NCI-H187 treated with DMSO at 0.1 percent for 48 hours (cell line): ENCODE measurements at places on chromosomes 13 and 19.

- no peak for DNase-seq
Measured at GRCh38 chr13:72545030-72545719, 182.3 kb downstream of the MZT1 start.

DNA sequence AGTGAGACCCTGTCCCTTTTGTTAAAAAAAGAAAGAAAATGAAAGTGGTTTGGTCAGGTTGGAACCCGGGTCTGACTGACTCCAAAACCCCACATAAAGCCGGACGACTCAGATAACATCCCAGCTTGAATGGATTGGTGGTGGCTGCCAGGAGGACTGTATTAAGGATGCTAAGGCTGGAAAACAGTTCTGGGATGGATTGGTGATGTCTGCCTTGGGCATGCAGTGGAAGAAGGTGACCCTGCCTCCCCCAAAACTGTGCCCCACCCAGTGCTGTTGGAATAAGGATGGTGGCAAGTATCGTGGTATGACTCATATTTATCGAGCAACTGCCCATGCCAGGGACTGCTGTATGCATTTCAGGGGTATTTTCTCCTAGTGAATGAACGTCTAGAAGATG is 18.5 kb upstream of the COLGALT1 start:
- DNase-seq, result no peak

- DNase-seq, result no peak
Measured at GRCh38 chr19:38769635-38770211, 3.6 kb downstream of the LGALS7 start.

DNA sequence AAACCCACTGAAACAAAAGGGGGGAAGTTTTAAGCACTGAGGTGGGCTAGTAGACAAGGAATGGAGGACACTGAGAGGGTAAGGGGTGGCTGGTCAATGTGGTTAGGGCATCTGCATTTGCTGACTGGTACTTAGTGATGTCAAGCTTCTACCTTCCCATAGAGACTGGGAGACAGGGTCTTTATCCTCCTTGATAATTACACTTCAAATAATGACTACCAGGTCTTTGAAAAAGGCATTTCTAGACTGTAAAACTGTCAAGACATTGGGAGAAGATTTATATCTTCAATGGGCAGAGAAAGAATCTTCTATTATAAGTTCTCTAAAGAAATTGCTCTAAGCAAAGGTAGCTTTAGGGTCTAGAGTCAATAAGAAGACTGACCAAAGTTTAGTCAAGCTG is 1490.8 kb upstream of the PCDH20 start:
- DNase-seq, result no peak

DNA sequence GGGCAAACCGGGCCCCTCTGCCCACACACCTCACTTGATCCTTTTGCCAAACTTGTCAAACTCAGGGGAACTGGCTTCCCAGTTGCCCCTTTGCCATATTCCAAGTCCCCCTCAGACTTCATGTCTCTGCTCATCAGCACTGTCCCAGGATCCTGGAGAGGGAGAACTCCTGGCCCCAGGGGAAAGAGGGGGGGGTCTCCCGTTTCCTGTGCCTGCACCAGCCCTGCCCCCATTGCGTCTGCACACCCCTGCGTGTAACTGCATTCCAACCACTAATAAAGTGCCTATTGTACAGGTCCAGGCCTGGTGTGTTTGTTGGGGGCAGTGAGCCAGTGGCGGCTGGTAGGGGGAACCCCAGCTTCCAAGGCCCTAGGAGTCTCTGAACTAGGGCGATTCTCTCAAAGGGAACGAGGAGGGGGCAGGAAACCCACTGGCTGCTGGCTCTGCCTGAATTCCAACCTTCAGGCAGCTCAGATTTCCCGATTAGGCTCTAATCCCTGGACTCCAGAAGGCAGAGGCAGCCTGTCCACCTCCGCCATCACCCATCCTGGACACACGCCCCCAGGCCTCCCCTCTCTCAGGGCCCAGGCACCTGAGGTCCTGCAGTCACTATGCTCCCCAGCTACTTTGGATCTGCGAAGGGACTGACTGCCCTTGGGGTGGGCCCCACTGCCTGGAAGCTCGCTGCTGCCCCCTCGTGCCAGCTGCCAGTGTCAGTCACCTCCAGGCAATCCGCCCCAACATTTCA is 9.7 kb upstream of the ILF3 start:
- DNase-seq, result no peak

DNA sequence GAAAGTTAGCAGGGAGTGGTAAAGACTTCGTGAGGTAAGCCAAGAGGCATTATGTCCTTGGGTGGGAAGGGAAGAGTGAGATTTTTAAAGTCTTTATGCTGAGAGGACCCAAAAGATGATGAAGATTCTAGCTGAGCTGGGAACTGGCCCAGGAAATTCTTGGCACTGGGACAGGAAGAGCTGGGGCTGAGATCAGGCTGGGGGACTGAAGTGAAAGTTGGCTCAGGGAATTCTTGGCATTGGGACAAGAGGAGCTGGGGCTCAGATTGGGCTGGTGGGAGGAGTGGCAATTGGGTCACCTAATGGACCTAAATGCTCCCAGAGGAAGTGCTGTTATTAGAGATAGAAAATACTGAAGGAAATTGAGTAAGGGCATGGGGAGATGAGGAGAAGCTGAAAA is 8.8 kb downstream of the SCEL start:
- DNase-seq, result no peak

- peak; percentile 18 for DNase-seq
Measured at GRCh38 chr13:111139873-111140561, 24.9 kb downstream of the ARHGEF7 start.

GRCh38 chr13:64414381-64414780 is 2815.8 kb downstream of the PCDH9 start:
- no peak for DNase-seq

DNA sequence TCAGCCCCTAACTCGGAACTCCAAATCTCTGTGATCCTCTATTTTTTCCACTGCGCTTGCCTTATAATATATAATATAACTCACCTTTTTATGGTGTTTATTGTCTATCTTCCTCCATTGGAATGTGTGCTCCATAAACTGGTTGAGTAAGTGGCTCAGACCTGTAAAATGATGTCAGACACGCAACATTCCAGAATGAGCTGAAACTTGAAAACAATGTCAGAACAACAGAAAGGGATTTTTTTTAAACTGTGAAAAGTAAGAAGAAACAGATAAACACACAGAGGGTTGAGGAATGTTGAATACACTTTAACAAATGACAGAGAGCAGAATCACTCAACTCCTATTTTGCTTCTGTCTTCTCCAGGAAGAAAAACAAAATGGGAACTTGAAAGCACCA is 19.1 kb upstream of the FAM216B start:
- no peak for DNase-seq

- no peak for DNase-seq
Measured at GRCh38 chr13:51929699-51930098, 67.9 kb downstream of the CCDC70 start.

DNA sequence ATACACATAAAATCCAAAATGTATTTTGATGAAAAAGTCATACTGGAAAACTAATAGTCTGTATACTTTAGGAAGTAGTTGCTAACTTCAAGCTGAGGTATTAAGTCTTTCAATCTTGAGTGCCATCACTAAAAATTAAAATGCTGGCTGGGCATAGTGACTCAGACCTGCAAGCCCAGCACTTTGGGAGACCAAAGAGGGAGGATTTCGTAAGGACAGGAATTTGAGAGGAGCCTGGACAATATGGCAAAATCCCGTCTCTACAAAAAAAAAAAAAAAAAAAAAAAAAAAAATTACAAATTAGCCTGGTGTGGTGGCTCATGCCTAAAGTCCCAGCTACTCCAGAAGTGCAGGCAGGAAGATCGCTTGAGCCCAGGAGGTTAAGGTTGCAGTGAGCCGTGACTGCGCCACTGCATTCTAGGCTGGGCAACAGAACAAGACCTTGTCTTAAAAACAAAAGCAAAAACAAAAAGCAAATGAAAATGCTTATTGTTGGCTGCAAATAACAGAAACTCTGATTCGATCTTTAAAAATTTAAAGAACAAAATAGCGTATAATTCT is 1994.2 kb upstream of the PCDH20 start:
- DNase-seq, result no peak

DNA sequence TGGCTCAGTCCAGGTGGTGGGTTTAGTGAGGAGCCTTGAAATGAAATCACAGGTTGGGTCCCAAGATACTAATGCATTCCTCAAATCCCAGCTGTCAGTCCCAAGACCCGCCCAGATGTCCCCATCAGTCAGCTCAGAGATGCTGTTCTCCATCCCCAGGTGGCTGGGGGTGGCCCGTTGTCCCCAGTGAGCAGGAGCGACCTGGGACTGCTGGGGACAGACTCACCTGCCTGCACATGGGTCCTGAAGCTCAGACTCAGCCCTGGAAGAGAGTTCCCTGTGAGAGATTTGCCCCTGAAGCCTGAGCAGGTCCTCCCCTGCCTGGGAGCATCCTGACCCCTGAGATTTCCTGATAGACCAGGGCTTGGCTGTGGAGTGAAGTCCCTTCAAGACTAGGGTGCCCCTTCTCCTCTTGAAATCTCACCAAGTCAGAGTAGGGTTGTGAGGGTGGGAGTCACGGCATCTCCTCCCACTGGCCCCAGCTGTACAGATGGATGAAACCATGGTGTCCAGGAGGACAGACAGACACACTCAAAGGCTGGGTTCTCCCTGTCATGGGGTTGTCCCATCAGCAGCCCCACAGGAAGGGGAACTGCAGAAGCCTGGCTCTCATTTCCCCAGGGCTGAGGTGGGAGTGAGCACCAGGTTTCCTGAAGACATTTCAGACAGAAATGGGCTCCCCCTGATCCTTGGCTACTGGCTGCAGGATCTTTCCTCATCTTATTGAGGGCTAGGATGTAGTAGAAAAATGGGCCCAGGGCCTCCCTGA is 14.4 kb downstream of the LILRA5 start:
- DNase-seq, result no peak

GRCh38 chr19:30710721-30711120 is 338.5 kb downstream of the ZNF536 start:
- no peak for DNase-seq

DNA sequence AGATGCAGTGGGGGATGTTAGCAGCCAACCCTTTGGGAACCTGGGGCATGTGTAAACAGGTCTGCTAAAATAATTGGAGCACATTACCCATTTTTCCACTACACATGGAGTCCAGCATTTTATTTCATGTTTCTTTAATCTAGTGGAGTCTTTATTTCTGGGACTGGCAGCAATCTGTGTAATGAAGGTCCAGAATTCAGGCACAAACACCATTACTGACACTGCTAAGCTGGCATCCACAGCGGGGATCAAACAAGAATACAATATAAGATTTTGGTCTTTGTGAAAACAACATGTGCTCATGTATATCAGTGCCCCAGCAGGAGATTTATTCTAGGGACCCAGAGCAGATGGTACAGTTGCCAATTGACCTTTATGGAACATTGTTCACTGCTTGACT is 1587.0 kb upstream of the PRR20A start:
- DNase-seq, result no peak
